ENCODE measurements at places on chromosomes 16 and 17. TPM values are rescaled to one million over a fixed set of nuclear protein-coding genes. Genes with fewer than 3 reads are reported as not detected.

Gene NRN1L
- total RNA-seq: 0.73 TPM

Gene CSH1
- not detected for total RNA-seq

Gene MRM1
- 9.4 TPM for total RNA-seq

Gene TBC1D26
- not detected for total RNA-seq

Gene GNG13
- total RNA-seq: not detected

Gene HBA1
- total RNA-seq: not detected

Gene ASB16
- total RNA-seq: 0.73 TPM

Gene ZSCAN10
- total RNA-seq: not detected

Gene TBC1D3B
- total RNA-seq: 1.5 TPM

Gene KIF2B
- not detected for total RNA-seq

Gene HASPIN
- 5.1 TPM for total RNA-seq

Gene SRL
- total RNA-seq: 0.29 TPM

Gene SDR42E1
- 0.15 TPM for total RNA-seq

Gene NLGN2
- total RNA-seq: 16.1 TPM

Gene SEPTIN1
- 0.50 TPM for total RNA-seq

Gene YPEL2
- total RNA-seq: 8.4 TPM

Gene OTOP2
- total RNA-seq: not detected

Gene PLXDC1
- 11.8 TPM for total RNA-seq

Gene ZNF19
- total RNA-seq: 3.0 TPM

Gene TTYH2
- total RNA-seq: 4.1 TPM

Gene TP53TG3D
- total RNA-seq: 0.66 TPM

Gene ERN2
- total RNA-seq: 0.15 TPM

Gene SPNS2
- total RNA-seq: 1.0 TPM

Gene DRC3
- 0.83 TPM for total RNA-seq

Gene BLMH
- 33.3 TPM for total RNA-seq

Gene KRT40
- not detected for total RNA-seq

Gene CNTNAP4
- not detected for total RNA-seq

Gene RAB11FIP4
- 1.2 TPM for total RNA-seq

Gene HOXB7
- total RNA-seq: 1.7 TPM

Gene TMIGD1
- total RNA-seq: not detected

Gene TBC1D3C
- not detected for total RNA-seq

Gene RGS11
- 10.6 TPM for total RNA-seq

Gene HAP1
- under 0.01 TPM for total RNA-seq

Gene DNAAF1
- 0.33 TPM for total RNA-seq

Gene MGAT5B
- total RNA-seq: 0.17 TPM

Gene TUBB3
- 559 TPM for total RNA-seq

Gene APOH
- total RNA-seq: not detected

Gene SHISA6
- not detected for total RNA-seq

Gene PAGR1
- total RNA-seq: 30.4 TPM

Gene WNK4
- total RNA-seq: 0.33 TPM

Gene ABI3
- total RNA-seq: not detected

Gene SEPTIN12
- not detected for total RNA-seq

Gene PRSS27
- 0.58 TPM for total RNA-seq

Gene PYY
- total RNA-seq: not detected

Gene SLC35G6
- not detected for total RNA-seq

Gene MT4
- total RNA-seq: not detected

Gene COIL
- total RNA-seq: 10.9 TPM
